ENCODE measurements at places on chromosomes 2 and 18.

GRCh38 chr2:44100351-44100750 is 68.3 kb upstream of the PPM1B start:
- DNase-seq, result peak; percentile 70

GRCh38 chr2:15136639-15137038 is 424.5 kb downstream of the NBAS start:
- no peak for DNase-seq

- DNase-seq, result no peak
Observed at GRCh38 chr18:62479574-62479973, 43.3 kb upstream of the ZCCHC2 start.

- DNase-seq, result no peak
Observed at GRCh38 chr2:57759131-57759530, 287.5 kb upstream of the VRK2 start.

DNA sequence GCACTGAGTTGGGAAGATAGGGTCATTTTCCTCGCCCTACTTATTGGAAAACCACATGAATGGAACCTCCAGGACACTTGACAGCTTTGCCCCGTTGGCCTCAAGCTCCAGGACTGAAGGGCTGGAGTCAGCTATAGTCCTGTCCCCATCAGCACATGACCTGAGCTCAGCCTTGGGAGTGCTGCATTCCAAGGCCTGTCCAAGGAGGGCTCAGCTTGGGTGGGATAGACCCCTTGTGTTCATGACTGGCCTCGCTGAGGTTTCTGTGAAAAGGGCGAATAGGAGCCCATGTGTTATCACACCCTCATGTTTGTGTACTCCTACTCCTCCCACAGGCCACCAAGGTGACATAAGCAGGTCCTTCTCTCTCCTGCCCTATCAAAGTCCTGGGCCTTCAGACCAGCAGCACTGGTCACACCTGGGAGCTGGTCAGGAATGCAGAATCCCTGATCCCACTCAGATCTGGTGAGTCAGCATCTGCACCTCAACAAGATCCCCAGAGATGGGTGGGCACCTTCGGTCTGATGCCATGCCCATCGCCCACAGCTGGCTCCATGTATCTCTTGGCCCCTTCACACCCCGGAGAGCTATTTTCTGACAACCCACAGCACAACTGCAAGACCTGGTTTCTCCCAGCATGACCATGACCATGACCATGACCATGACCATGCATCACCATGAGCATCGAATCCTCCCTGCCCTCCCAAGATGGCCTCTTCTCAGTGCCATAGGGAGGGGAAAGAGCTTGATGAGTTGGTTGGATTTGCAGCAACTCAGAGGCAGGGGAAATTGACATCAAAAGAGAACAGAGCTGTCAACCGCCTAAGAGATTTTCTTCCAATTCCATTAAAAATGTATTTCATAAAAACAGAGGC is 83.0 kb upstream of the RAB6C start:
- no peak for DNase-seq

GRCh38 chr2:107001551-107001950 is 115.6 kb upstream of the ST6GAL2 start:
- no peak for DNase-seq

DNA sequence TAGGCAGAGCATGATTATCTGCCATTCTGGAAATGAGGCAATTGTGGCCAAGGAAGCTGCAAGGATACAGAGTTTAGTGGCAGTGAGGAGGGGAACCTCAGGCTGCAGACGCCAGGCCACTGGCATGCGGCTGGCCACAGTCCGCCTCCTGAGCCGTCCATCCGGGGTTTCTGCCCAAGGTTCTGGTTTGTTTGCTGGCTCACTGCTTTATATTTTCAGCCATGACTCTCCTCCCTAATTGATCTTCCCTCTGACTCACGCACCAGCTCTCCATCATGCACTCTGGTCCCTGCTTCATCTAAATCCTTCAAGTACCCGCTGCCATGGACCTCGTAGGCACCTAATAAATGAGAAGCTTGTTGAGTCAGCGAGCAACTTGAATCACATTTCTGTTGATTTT is 107.8 kb upstream of the REV1 start:
- no peak for DNase-seq

GRCh38 chr18:23636071-23636399 is 26.7 kb downstream of the ANKRD29 start:
- DNase-seq, result no peak

DNA sequence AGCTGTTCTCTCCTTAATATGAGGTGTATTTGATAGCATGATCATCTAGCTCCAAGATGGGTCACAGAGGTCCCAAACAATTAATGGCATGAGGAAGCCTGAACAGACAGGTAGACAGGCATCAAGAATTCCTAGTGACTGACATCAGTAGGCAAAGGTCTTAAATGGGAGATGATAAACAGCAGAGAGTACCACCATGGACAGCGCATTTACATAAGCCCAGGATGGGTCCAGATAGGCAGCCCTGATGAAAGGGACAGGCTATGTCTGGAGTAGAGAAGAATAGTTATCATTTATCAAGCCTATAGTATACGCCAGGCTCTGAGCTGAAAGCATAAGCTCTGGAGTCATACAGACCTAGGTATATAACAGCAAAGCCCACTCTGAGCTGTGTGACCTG is 434.7 kb upstream of the SETBP1 start:
- no peak for DNase-seq

GRCh38 chr2:221731432-221732145 is 159.5 kb upstream of the EPHA4 start:
- no peak for DNase-seq

DNA sequence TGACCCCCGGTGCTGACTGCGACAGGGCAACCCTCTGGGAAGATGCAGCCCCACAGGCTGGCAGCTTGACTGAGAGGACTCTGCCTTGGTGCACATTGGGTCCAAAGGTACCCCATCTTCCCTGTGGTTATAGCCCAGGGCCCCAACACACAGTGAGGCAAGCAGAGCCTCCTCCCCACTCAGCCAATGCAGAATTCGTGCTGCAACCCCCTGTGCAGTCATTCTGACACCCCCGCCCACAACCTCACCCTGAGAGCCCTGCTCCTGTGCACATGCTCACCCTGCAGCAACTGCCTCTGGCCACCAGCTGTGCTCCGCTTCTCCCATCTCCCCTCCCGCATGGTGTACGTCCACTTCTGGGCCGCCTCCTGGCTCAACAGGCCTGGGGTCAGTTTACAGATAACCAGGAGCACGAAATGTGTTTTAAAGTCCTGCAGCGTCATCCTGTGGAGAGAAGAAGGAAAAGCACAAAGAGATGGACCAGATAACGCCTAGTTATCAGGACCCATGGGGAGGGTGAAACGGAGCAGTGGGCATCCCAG is 24.4 kb downstream of the CAPN14 start:
- DNase-seq, result no peak

GRCh38 chr18:13289481-13290205 is 71.1 kb downstream of the LDLRAD4 start:
- DNase-seq, result no peak

DNA sequence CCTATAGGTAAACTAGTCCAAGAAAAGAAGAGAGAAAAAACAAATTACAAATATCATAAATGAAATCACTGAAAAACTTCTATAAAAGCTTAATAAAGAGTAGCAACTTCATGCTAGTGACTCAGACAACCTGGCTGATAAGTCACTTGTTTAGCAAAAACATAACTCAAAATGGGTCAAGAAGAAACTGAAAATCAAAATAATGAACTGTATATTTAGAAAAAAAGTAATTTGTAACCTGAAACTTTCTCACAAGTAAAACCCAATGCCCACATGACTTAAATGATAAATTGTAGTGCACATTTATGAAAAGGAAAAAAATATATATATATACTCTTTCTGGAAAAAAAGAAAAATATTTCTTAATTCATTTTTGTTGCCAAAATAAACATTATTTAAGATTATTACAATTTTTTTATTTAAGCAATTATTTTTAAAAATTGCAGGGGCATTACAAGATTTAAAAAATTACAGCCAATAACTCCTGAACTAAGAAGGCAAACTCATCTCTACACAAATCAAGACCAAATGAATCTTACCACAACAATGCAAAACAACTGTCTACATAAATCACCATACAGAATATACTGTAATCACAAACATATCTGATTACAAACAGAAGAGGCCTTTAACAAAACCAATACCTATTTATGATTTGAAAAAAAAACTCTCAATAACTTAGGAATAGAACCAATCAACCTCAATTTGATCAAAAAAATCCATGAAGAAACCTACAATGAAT is 406.3 kb downstream of the CDH7 start:
- no peak for DNase-seq

GRCh38 chr2:63723709-63724108 is 118.0 kb upstream of the UGP2 start:
- no peak for DNase-seq

GRCh38 chr2:64722291-64723044 is 68.8 kb upstream of the SERTAD2 start:
- no peak for DNase-seq

- no peak for DNase-seq
Observed at GRCh38 chr2:96095116-96095636, 21.2 kb downstream of the ADRA2B start.

DNA sequence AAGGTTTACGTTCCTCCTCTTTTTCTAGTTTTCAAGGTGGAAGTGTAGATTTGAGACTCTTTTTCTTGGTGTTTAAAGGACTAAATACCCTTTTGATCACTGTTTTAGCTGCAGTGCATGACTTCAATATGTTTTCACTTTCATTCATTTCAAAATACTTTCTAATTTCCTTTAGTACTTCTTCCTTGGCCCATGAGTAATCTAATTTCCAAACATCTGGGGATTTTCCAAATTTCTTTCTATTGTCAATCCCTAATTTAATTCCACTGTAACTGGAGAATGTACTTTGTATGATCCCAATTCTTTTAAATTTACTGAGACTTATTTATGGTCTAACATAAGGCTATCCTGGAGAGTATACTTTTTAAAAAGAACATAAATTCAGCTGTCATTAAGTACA is 3.8 kb upstream of the RHBDD1 start:
- no peak for DNase-seq

DNA sequence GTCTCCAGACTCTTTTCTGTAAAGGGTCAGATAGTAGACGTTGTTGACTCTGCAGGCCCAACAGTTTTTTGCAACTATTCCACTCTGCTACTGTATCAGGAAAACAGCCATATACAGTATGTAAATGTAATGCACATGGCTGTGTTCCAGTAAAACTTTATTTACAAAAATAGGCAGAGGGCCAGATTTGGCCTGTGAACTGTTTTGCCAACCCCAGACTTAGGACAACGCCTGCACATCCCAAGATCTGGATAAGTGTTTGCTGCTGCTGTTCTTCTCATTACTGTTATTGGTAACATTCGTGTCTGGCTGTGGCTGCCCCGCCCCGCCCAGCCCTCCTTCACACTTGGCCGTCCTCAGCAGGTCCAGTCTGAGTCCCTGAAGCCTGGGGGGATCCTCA is 94.6 kb upstream of the MCFD2 start:
- no peak for DNase-seq

GRCh38 chr18:68623342-68623741 is 91.6 kb downstream of the TMX3 start:
- DNase-seq, result peak; percentile 34

DNA sequence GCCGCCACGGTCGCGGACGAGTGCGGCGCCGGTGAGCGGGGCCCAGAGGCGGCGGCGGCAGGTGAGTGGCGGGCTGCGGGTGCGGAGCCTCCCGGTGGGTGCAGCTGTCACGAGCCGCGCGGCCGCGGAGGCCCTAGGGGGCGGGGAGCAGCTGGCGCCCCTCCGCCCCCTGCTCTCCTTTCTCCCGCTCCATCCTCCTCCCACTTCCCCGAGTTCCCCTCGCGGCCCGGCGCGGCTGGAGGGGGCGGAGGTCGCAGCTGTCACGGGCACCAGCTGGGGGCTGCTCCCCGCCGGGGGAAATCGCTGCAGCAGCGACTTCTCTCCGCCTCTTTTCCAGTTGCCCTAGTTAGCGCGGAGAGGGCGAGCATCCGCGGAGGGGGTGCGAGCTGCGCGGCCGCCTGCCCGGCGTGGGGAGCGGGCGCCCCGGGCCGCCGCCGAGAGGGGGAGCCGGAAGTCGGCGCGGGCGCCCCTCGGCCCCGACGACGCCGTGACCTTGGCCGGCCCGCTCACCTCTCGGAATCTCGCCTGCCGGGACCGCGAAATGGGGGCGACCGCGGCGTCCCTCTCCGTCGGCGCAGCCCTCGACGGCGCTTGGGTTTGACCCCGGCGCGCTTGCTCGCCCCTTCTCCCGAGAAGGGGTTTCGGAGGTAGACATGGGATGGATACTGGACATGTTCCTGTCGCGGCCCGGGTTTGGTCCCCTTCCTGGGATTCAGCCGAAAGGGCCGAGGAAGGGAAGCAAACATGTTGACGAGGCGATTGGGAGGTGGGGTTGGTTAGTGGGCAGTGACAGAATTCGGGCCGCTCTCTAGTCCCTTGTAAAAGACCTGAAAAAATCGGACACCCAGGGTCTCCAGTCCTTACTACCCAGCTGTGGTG is 727 bp downstream of the NCOA1 start:
- peak; percentile 22 for DNase-seq

DNA sequence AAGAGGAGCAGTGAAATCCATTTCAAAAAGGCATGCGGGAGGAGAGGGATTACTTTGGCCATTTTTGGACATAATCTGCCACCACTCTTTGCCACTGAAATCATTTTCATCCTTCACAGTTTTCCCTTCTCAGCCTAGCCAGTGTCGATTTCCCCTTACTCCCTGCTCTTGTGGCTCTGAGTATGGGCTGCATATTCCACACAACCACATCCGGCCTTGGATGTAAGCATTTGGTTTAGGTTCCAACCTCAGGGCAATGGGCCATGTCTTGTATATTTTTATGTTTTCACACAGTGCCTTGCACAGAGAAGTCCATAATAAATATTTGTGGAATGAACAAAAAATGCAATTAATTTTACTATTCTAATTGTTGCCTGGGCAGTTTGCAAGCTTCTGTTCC is 7.7 kb upstream of the SERPINE2 start:
- no peak for DNase-seq

DNA sequence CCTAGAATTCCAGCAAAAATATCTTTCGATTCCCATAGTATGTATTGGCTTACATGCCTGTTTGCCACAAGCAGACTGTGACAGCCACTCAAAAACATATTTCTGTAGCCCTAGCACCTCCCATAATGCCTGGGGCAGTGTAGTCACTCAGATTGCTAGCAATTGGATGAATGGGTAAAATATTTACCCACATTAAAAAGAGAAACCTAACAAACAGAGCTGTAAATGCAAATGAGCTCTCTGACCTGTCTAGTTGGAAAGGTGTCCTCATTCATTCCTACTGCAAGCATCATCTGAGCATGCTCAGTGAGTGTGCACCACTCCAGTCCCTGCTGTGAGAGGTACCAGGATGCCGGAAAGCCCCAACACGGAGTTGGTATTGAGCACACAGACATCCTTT is 234.0 kb upstream of the RAB12 start:
- no peak for DNase-seq

- DNase-seq, result no peak
Observed at GRCh38 chr2:52968043-52968442, 799.6 kb upstream of the CHAC2 start.
